ENCODE measurements at places on chromosomes 5 and 9.
A peak's percentile ranks its signal among the peaks of the same experiment; 100 is the strongest.

- DNase-seq = peak; percentile 14
Measured at GRCh38 chr5:140672455-140673186, 755 bp downstream of the DND1 start.

- DNase-seq = no peak
Measured at GRCh38 chr9:2276296-2276695, 261.1 kb downstream of the SMARCA2 start.

DNA sequence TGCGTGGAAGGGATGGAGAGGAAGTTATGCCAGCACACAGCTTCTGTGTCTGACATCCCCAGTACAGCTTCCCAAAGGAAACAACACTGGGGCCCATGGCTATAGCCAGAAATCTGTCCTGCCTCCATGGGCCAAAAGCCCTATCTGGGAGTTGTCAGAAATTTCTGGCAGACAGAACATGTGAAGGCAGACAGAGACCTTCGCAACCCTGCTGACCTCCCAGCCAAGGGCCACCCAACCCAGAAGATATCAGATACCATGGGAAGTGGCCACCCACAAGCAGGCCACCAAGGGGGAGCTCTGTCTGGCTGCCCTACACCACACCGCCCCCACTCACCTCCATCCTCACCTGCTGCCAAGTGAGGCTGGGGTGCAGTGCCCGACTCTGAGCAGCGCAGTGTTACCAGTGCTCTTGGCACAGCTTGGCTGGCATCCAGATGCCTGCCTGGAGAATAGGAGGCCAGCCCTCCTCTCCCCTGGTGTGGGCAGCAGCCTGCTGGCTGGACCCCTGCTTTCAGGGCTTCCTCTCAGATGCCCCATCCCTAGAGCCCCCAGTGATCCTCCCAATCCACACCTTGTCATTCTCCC, 61.6 kb upstream of the NEURL1B start:
- no peak for DNase-seq

DNA sequence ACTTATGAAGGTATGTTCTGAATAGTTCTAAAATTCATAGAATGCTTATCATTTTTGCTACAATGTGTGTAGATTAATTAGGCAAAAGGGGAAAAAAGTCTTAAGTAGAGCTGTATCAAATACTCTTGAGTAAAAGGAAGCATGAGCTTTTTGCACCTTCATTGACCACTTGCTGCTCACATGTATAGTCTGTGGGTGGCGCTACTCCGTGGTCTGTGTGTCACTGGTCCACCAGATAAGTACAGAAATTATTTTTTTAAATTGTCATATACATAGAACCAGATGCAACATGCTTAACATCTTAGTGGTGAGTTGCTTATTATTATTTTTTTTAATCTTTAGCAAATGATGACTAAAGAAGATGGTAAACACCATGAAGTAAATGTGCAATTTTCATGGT, 130.2 kb downstream of the MAN2A1 start:
- no peak for DNase-seq

- DNase-seq = no peak
Measured at GRCh38 chr9:124454791-124455443, 4.7 kb downstream of the ADGRD2 start.

- no peak for DNase-seq
Measured at GRCh38 chr9:34403554-34404380, 27.1 kb upstream of the MYORG start.

Data from activated gamma-delta T cell (primary cell).